Small intestine (tissue), 16 donors: ENCODE measurements at places on chromosomes 7 and 10. TPM values are rescaled to one million over a fixed set of nuclear protein-coding genes. Genes with fewer than 3 reads are reported as not detected.
A peak's percentile ranks its signal among the peaks of the same experiment; 100 is the strongest.

GRCh38 chr7:130957137-130957513 is 223.1 kb upstream of the KLF14 start:
- no peak overlapping the region for H3K4me3 ChIP-seq
- peaks cover 12% of the 10 kb centered on the region for H3K4me1 ChIP-seq
- H3K27ac ChIP-seq = no peak overlapping the region
- H3K36me3 ChIP-seq = no peaks in the 10 kb centered on the region

- no peaks in the 10 kb centered on the region for H3K36me3 ChIP-seq
- H3K4me3 ChIP-seq = no peak overlapping the region
- H3K4me1 ChIP-seq = no peaks in the 10 kb centered on the region
- no peak overlapping the region for H3K27ac ChIP-seq
- no peaks in the 10 kb centered on the region for H3K27me3 ChIP-seq
These were observed 225.0 kb downstream of the SDHAF3 start for GRCh38 chr7:97342512-97342911.

CDNF gene
- polyA plus RNA-seq = 0.75 TPM

DNA sequence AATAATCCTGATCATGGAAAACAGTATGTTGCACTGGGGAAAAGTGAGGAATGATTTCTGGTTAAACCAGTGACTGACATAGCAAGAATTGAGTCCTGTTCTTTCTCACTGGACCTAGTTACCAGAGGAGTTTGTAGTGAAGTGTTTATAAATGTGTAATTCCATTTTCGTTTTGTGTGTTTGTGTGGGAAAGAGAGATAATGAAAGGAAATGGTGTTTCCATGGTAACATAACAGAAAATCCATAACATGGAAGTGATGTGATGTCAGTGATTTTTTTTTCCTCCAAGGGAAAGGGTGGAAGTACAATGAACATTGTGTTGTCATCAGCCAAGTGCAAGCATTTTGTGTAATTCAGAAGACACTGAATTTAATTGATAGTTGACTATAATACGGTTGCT is 283.9 kb downstream of the PLXDC2 start:
- no peak overlapping the region for H3K4me3 ChIP-seq
- DNase-seq = peak; percentile 46
- no peaks in the 10 kb centered on the region for H3K4me1 ChIP-seq

GRCh38 chr10:28291881-28292297 is 11.0 kb downstream of the MPP7 start:
- DNase-seq = no peak
- H3K27me3 ChIP-seq = no peaks in the 10 kb centered on the region
- peaks cover 3% of the 10 kb centered on the region for H3K4me1 ChIP-seq
- H3K36me3 ChIP-seq = no peaks in the 10 kb centered on the region
- H3K27ac ChIP-seq = peak overlapping the region; percentile 11

SLC39A12 gene
- not detected for polyA plus RNA-seq

GRCh38 chr10:48195803-48196202 is 78.7 kb downstream of the FRMPD2 start:
- peaks cover 5% of the 10 kb centered on the region for H3K4me1 ChIP-seq
- H3K4me3 ChIP-seq = no peak overlapping the region
- H3K27me3 ChIP-seq = no peaks in the 10 kb centered on the region
- H3K27ac ChIP-seq = no peak overlapping the region
- DNase-seq = no peak

DNA sequence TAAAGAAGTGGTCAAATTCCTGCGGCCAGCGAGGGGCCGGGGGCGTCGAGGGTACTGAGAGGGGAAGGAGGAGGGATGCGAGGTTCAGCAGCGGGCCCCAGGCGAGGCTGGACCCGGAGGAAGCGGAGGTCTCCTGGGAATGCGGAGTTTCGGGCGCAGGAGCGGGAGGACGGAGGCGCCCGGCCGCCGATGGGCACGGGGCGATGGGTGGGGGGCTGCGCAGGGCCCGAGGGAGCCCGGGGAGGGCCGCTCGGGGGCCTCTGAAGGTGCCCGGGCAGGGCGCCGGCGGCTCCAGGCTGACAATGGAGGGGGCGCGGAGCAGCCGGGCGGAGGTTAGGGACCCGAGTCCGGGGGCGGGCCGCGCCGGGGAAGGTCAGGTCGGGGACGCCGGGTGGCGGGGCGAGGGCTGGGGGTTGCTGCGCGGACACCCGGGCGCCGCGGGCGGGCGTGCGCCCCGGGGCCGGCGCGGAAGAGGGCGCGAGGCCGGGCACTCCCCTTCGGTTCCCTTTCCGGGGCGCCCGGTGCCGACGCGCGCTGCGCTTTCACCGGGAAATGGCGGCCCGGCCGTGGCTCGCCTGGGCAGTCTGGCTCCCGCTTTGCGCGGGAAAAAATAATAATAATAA is 683 bp downstream of the MACROH2A2 start:
- H3K4me1 ChIP-seq = peaks cover 3% of the 10 kb centered on the region
- DNase-seq = peak; percentile 18
- H3K27ac ChIP-seq = peak overlapping the region; percentile 88
- H3K4me3 ChIP-seq = peak overlapping the region; percentile 84
- H3K27me3 ChIP-seq = no peaks in the 10 kb centered on the region
- H3K36me3 ChIP-seq = peaks cover 2% of the 10 kb centered on the region

DNA sequence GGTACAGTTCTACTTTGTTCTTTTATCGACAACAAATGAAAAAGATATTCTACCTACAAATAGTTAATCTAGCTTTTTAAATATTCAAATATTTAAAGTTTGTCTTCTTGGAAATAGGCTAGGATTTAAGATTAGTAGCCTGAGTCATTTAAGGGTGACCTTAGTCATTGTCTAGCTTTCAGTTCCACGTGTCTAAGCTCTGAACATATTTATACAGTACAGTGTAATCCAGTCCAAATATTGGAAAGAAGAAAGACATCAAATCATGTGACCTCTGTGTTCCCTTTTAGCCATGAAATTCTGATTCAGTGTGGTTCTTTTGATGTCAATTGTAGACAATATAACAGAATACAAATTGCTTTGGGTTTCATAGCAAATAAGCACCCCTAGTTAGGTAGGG is 121.1 kb downstream of the MALRD1 start:
- H3K4me1 ChIP-seq = no peaks in the 10 kb centered on the region
- no peak for DNase-seq
- no peak overlapping the region for H3K4me3 ChIP-seq
- H3K36me3 ChIP-seq = peaks cover 6% of the 10 kb centered on the region

DNA sequence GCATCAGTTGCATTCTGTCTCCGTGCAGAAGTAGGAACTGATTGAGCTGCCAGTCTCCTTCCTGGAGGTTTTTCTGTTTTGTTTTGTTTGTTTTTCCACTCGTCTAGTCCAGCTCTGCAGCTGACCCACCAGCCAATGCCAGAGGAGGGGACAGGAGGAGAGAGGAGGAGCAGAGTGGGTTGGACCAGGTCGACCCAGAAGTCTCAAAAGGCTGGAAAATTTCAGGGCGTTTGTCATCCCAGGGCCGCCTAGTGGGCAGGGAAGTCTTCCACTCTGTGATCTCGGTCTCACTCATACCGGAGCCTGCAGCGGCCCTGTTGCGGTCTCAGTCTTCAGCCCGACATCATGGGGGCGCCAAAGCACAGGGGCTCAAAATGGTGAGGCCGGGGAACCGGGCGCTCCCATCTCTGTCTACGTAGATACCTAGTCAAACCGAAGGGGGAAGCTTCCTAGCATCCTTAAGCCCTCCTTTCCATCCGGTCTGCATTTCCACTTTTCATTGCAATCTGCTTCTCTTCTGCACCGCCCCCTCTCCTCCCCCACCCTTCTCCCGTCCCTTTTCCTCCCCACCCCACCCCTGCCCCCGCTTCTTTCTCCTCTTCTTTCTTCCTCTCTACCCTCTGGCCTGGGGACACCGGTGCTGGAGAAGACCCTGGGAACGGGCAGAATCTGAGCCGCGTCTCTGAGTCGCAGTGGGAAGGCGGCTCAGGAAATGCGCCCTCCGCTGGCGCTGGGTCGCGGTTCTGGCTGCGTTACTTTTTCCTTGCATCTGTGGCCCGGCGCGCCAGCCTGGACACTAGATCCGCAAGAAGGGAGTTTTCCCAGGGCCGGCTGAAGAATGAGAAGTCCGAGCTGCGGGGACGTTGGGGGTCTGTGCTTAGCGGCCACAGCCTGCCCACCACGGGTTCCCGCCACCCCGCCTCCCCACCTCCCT is 16.2 kb upstream of the PAX2 start:
- H3K36me3 ChIP-seq = no peaks in the 10 kb centered on the region
- no peak overlapping the region for H3K27ac ChIP-seq
- peaks cover 95% of the 10 kb centered on the region for H3K27me3 ChIP-seq

- no peaks in the 10 kb centered on the region for H3K36me3 ChIP-seq
- H3K4me1 ChIP-seq = peaks cover 8% of the 10 kb centered on the region
- no peak overlapping the region for H3K4me3 ChIP-seq
- DNase-seq = no peak
These were observed 125.7 kb downstream of the PRPF18 start for GRCh38 chr10:13712476-13712836.

GRCh38 chr10:110651044-110651958 is 7.2 kb downstream of the RBM20 start:
- peaks cover 6% of the 10 kb centered on the region for H3K27me3 ChIP-seq
- no peaks in the 10 kb centered on the region for H3K4me1 ChIP-seq
- no peaks in the 10 kb centered on the region for H3K36me3 ChIP-seq
- no peak overlapping the region for H3K27ac ChIP-seq
- DNase-seq = no peak

UCN3 gene
- 5.8 TPM for polyA plus RNA-seq

DNA sequence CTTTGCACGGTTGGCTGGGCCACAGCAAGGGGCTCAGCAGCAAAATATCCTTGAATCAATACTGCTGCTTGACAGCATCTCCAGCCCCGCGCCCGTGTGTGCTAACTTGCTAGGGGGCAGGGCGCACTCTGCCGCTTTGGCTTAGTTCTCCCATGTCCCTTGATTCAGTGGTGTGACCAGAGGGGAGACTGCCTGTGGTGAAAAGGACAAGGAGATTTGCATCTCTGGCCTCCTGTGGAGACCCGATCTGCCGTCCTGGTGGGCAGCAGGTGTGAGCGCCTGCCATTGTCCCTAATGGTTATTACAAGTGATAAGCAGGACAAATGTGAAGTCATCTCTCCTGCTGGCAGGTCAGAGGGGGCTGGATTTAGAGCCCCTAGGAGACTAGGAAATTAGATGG is 500.2 kb upstream of the GALNT17 start:
- no peaks in the 10 kb centered on the region for H3K36me3 ChIP-seq
- no peaks in the 10 kb centered on the region for H3K27me3 ChIP-seq
- H3K27ac ChIP-seq = no peak overlapping the region
- no peak overlapping the region for H3K4me3 ChIP-seq
- H3K4me1 ChIP-seq = no peaks in the 10 kb centered on the region

DNA sequence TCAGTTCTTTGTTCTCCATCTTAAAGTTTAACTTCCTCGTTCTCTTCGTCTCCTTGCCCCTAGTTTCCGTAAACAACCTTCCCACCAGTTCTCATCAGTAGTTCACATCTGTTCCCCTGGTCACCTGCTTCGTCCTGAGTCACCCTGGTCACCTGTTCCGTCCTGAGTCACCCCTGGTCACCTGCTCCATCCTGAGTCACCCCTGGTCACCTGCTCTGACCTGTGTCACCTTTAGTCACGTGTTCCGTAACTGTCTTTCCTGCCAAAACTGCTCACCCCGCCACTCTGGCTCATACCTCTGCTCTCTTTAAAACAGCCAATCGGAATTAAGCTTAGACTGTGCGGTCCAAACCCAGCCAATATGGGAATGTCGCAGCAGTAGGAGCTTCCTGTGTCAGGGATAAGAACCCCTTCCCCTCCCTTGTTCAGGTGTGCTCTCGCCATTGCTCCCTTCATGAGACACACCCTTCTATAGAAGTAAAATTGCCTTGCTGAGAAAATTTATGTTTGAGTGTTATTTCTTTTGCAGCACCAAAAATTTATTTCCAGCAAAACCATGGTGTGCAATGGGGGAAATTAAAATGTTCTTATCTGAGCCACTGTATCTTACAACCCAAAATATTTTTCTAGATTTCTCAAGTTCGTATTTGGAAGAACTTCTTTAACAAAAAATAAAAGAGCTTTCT is 112.2 kb downstream of the VIM start:
- no peak for DNase-seq
- H3K27me3 ChIP-seq = no peaks in the 10 kb centered on the region
- H3K36me3 ChIP-seq = no peaks in the 10 kb centered on the region
- H3K27ac ChIP-seq = no peak overlapping the region

DNA sequence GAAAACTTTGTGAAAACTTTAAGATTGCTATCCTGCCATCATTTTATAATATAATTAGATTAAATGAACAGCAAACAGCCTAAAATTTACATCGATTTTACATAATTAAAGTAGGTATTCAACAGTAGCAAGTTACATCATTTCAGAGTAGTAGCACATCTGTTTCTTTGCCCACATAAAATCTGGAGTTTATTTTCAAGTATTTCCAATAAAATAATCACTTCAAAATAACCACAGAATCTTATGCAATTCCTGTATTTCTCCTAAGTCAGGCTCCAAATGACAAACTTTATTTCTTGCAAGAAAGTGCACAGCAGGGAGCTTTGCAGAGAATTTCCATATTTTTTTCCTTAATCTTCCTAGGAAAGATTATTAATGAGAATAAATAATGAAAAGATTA is 82.6 kb downstream of the CUBN start:
- H3K27me3 ChIP-seq = no peaks in the 10 kb centered on the region
- DNase-seq = no peak
- H3K36me3 ChIP-seq = peaks cover 2% of the 10 kb centered on the region
- no peaks in the 10 kb centered on the region for H3K4me1 ChIP-seq

- H3K4me1 ChIP-seq = no peaks in the 10 kb centered on the region
- peak; percentile 35 for DNase-seq
- no peak overlapping the region for H3K27ac ChIP-seq
- no peak overlapping the region for H3K4me3 ChIP-seq
- H3K36me3 ChIP-seq = no peaks in the 10 kb centered on the region
- H3K27me3 ChIP-seq = no peaks in the 10 kb centered on the region
These were observed 166.9 kb downstream of the GLI3 start for GRCh38 chr7:42070068-42070467.

DNA sequence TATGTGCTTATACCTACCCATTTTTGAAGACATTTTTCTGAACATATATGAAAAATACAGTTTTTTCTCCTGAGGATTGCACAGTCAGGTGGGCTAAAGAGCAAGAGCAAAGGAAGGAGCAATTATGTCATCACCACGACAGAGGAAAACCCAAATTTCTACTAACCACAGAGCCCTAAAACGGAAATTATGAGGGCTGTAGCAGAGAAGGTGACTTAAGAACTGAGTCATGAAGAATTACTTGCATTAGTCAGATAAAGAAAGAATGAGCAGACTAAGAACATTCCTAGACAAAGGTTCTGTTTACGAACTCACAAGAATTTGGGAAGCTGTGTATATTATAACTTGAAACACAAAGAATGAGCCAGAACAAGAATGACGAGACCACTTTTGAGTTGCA is 974.4 kb downstream of the NXPH1 start:
- H3K27ac ChIP-seq = no peak overlapping the region
- H3K36me3 ChIP-seq = no peaks in the 10 kb centered on the region
- no peak overlapping the region for H3K4me3 ChIP-seq
- no peaks in the 10 kb centered on the region for H3K4me1 ChIP-seq

GRCh38 chr7:146635205-146636032 is 518.8 kb downstream of the CNTNAP2 start:
- no peak overlapping the region for H3K4me3 ChIP-seq
- H3K27me3 ChIP-seq = no peaks in the 10 kb centered on the region
- H3K36me3 ChIP-seq = no peaks in the 10 kb centered on the region
- no peak for DNase-seq
- H3K27ac ChIP-seq = no peak overlapping the region
- H3K4me1 ChIP-seq = no peaks in the 10 kb centered on the region

TMEM176A gene
- 227 TPM for polyA plus RNA-seq

GRCh38 chr7:36440880-36441279 is 51.2 kb downstream of the ANLN start:
- H3K36me3 ChIP-seq = no peaks in the 10 kb centered on the region
- H3K4me1 ChIP-seq = no peaks in the 10 kb centered on the region
- no peaks in the 10 kb centered on the region for H3K27me3 ChIP-seq
- no peak overlapping the region for H3K27ac ChIP-seq
- no peak overlapping the region for H3K4me3 ChIP-seq
